ENCODE measurements at places on chromosomes 6 and 20. TPM values are rescaled to one million over a fixed set of nuclear protein-coding genes. Genes with fewer than 3 reads are reported as not detected.

- peaks cover 25% of the 10 kb centered on the region for H3K4me1 ChIP-seq
- H3K4me3 ChIP-seq = no peak overlapping the region
- H3K27ac ChIP-seq = peak overlapping the region; percentile 78
- H3K36me3 ChIP-seq = no peaks in the 10 kb centered on the region
- H3K27me3 ChIP-seq = no peaks in the 10 kb centered on the region
Measured at GRCh38 chr6:107786709-107787588, 37.2 kb downstream of the SCML4 start.

DNA sequence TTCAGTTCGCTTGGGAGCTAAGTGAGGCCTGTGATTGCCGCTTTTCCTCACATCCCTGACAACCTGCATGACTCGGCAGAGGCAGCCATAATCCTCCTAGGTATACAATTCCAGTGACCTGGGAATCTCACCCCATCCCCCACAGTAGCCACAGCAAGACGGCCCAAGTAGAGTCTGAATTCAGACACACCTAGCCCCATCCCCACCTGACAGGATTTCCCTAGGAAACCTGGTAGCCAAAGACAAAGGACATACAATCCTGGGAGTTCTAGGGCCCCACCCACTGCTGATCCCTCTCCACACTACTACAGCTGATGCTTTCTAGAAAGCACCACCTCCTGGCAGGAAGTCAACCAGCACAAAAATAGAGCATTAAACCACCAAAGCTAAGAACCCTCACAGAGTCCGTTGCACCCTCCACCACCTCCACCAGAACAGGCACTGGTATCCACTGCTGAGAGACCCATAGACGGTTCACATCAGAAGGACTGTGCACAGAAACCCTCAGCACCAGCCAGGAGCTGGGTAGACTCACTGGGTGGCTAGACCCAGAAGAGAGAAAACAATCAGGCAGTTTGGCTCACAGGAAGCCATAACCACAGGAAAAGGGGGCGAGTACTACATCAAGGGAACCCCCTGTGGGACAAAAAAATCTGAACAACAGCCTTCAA lies 17.9 kb upstream of the RUNX2 start:
- H3K4me3 ChIP-seq = no peak overlapping the region
- DNase-seq = no peak
- no peak overlapping the region for H3K27ac ChIP-seq
- H3K27me3 ChIP-seq = no peaks in the 10 kb centered on the region
- no peaks in the 10 kb centered on the region for H3K36me3 ChIP-seq

DNA sequence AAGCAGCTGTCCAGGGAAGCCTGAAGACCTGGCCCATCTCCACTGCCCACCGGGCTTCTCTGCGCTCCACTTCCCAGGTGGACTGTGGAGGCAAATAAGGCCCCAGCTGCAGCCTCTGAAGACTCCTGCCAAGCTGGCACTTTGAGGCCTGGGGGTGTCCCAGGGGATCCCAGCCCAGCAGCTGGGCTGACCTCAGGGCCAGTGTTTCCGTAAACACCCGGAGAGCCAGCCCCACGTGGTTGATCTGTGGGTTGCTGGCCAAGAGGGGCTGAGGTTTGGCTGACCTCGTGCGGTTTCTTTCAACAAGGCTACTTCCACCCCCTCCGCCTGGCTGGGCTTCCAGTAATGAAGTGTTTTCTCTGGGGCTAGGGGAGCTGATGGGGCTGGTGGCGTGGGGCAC lies 12.4 kb upstream of the CCN5 start:
- H3K27ac ChIP-seq = peak overlapping the region; percentile 68
- no peaks in the 10 kb centered on the region for H3K36me3 ChIP-seq
- peak; percentile 92 for DNase-seq
- peak overlapping the region; percentile 19 for H3K4me3 ChIP-seq
- H3K4me1 ChIP-seq = peaks cover 36% of the 10 kb centered on the region

GRCh38 chr20:25270829-25271251 lies 23.0 kb downstream of the PYGB start:
- H3K36me3 ChIP-seq = peaks cover 4% of the 10 kb centered on the region
- H3K27ac ChIP-seq = no peak overlapping the region
- DNase-seq = peak; percentile 6
- H3K4me3 ChIP-seq = no peak overlapping the region

Gene EEF1A2
- total RNA-seq = 1,781 TPM

- no peak overlapping the region for H3K27ac ChIP-seq
- H3K36me3 ChIP-seq = no peaks in the 10 kb centered on the region
- no peak for DNase-seq
- no peak overlapping the region for H3K4me3 ChIP-seq
Measured at GRCh38 chr6:155687645-155688044, 232.0 kb upstream of the NOX3 start.

DNA sequence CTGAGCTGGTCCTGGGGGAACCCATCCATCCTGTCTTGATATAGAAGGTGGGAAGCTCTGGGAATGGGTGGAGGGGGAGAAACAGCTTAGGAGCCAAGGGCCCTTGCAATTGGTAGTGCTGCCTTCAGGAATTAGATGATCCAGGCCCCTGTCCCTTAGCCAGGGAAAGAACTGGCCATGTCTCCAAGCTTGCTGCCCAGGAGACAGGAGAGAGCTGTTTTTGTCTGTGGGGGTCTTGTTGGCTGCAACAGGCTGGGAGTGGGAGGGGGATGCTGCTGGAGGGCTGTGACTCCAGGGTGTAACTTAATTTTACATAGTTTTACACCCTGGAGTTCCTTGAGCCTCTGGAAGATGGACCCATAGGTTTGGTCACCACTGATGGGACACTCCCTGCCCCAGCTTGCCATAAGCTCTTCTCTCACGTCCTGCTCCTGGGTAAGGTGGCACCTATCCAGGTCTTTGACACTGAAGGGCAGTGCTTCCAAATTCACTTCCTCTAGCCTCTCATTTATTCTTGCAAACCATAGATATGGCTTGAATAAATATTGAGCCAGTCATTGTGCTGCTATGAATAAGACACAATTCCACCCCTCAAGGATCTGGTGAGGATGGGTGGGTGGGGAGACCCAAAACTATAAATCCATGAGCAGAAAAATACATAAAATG lies 16.8 kb downstream of the VEGFA start:
- H3K27me3 ChIP-seq = no peaks in the 10 kb centered on the region
- no peak for DNase-seq
- peaks cover 47% of the 10 kb centered on the region for H3K36me3 ChIP-seq
- no peaks in the 10 kb centered on the region for H3K4me1 ChIP-seq

- H3K4me1 ChIP-seq = no peaks in the 10 kb centered on the region
- no peak overlapping the region for H3K27ac ChIP-seq
- H3K36me3 ChIP-seq = no peaks in the 10 kb centered on the region
- H3K4me3 ChIP-seq = no peak overlapping the region
- DNase-seq = no peak
Measured at GRCh38 chr6:130240232-130240631, 17.5 kb upstream of the SAMD3 start.

DNA sequence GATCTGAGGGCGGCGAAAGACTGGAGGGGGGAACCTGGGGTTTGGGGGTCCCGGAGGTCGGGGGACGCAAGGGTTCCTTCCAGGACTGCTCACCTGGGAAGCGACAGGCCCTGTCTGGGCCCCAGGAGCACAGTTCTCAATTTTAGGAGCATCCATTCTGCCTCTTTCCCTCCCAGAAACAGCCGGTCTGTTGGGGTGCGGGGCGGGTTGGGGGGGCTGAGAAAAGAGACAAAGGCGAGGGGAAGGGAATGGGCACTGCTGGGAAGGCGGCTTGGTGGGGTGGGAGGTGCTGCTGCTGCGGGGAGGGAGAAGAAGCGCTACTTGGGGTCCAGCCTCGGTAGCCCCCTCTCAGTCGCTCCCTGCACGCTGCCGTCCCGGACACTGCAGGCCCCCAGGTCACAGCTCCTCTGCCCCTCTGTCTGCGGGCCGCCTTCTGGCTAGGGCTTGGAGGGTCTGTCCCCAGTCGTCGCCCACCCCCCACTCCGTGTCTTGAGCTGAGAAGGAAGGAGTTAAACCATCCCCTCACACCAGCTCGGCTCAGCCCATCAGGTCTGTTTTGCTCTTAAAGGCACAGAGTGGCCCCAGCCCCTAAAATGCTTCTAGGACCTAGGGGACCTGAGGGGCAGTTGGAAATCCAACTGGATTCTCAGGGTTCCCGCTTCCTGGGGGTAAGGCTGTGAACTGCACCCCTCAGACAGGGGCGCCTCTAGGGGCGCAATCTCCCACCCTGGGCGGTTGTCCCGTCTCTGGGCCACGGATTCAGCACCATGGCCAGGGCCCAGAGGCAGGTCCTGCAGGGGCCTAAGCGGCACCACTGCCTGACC lies 690 bp downstream of the GDAP1L1 start:
- no peaks in the 10 kb centered on the region for H3K36me3 ChIP-seq
- H3K4me3 ChIP-seq = peak overlapping the region; percentile 43
- H3K27ac ChIP-seq = no peak overlapping the region
- peaks cover 13% of the 10 kb centered on the region for H3K27me3 ChIP-seq

GRCh38 chr20:25066386-25066785 lies 8.4 kb upstream of the ACSS1 start:
- DNase-seq = peak; percentile 22
- H3K27ac ChIP-seq = no peak overlapping the region

Gene MYH7B
- 32.7 TPM for total RNA-seq

DNA sequence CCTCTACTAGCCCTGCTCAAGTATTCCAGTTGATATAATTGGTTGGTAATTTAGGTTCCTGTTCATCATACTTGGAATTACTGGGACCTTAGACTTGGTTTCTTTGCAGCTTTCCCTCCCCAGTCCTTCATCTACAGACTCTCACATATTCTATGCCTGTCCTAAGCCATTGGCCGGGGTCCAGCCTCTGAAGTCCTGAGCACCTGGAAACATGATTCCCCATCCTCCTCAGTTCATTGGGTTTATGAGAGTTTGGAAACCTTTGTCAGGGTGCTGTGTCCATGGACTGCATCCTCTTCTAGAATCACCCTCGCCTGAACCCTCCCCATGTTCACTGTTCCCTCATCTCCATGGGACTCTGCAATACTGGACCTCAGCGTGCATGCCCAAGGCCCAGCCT lies 8.8 kb downstream of the GSTA2 start:
- H3K27me3 ChIP-seq = no peaks in the 10 kb centered on the region
- H3K36me3 ChIP-seq = no peaks in the 10 kb centered on the region
- no peak overlapping the region for H3K4me3 ChIP-seq
- DNase-seq = no peak
- no peaks in the 10 kb centered on the region for H3K4me1 ChIP-seq

Gene TOX2
- 0.38 TPM for total RNA-seq

- H3K27ac ChIP-seq = no peak overlapping the region
- DNase-seq = no peak
- H3K4me1 ChIP-seq = no peaks in the 10 kb centered on the region
- H3K27me3 ChIP-seq = no peaks in the 10 kb centered on the region
Measured at GRCh38 chr6:149230712-149231460, 86.6 kb upstream of the TAB2 start.

Gene IL20RA
- total RNA-seq = 0.94 TPM

Gene C20orf202
- total RNA-seq = 0.24 TPM

DNA sequence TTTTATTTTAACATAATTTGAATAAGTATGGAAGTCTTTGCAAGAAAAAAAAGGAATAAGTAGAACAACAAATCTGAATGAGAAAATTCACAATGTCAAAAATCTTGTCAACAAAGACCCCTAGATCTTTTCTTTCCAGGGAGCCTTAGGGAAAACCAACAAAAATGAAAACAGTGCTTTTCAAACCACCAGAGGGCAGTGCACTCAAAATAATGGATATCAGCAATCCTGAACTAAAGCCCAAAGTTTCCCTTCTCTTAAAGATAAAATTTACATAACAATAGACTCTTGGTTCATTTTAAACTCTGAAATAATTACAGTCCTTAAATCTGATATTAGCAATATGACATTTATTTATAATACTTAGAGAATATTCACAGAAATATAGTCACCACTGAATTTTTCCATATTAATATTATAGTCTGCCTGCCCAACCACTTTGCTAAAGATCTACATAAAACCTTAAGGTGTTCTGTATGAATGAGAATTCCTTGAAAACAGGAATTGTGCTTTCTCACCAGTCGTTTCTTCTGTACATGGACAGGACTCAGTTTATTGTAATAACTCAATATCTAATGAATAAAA lies 105.3 kb upstream of the BMP5 start:
- H3K27ac ChIP-seq = no peak overlapping the region
- no peaks in the 10 kb centered on the region for H3K27me3 ChIP-seq
- DNase-seq = no peak
- H3K4me1 ChIP-seq = no peaks in the 10 kb centered on the region
- H3K4me3 ChIP-seq = no peak overlapping the region

Gene SLCO4A1
- 5.3 TPM for total RNA-seq

All from psoas muscle (tissue), 8 donors.